ENCODE measurements at places on chromosomes 2 and 18.
A peak's percentile ranks its signal among the peaks of the same experiment; 100 is the strongest.

DNA sequence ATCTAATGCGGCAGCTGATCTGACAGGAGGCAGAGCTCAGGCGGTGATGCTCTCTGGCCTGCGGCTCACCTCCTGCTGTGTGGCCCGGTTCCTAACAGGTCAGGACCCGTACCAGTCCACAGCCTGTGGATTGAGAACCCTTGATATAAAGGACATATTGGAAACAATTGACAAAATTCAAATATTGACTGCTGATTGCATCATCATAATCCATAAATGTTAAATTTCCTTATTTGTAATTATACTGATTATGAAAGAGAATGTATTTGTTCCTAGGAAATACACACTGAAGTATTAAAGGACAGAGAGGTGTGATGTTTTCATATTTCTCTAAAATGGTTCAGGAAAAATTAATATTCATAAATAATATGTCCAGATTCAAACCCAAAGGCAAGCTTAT, 63.8 kb upstream of the SRD5A2 start:
- no peak for DNase-seq
- no peak overlapping the region for H3K4me3 ChIP-seq
- no peaks in the 10 kb centered on the region for H3K36me3 ChIP-seq
- no peak overlapping the region for H3K27ac ChIP-seq
- no peaks in the 10 kb centered on the region for H3K4me1 ChIP-seq
- H3K27me3 ChIP-seq, result no peaks in the 10 kb centered on the region

DNA sequence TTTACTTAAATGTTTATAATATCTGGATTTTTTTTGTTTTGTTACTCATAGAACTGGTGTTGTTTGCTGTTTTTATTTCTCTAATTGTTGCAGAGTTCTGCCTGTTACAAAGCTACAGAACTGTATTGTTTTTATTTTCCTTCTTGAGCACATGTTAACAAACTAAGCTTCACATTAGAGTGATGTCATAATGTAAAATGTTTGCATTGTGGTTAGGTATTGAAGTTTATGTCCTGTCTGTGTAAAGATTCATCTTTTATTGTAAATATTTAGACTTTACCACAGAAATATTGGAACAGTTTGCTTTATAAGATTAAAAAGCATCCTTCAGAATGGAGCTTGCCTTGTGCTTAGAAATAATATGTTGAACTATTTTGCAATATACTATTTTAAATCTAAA, 67.7 kb downstream of the CLIP4 start:
- H3K36me3 ChIP-seq, result no peaks in the 10 kb centered on the region
- DNase-seq, result no peak
- peaks cover 4% of the 10 kb centered on the region for H3K4me1 ChIP-seq
- H3K27me3 ChIP-seq, result no peaks in the 10 kb centered on the region
- H3K4me3 ChIP-seq, result no peak overlapping the region

DNA sequence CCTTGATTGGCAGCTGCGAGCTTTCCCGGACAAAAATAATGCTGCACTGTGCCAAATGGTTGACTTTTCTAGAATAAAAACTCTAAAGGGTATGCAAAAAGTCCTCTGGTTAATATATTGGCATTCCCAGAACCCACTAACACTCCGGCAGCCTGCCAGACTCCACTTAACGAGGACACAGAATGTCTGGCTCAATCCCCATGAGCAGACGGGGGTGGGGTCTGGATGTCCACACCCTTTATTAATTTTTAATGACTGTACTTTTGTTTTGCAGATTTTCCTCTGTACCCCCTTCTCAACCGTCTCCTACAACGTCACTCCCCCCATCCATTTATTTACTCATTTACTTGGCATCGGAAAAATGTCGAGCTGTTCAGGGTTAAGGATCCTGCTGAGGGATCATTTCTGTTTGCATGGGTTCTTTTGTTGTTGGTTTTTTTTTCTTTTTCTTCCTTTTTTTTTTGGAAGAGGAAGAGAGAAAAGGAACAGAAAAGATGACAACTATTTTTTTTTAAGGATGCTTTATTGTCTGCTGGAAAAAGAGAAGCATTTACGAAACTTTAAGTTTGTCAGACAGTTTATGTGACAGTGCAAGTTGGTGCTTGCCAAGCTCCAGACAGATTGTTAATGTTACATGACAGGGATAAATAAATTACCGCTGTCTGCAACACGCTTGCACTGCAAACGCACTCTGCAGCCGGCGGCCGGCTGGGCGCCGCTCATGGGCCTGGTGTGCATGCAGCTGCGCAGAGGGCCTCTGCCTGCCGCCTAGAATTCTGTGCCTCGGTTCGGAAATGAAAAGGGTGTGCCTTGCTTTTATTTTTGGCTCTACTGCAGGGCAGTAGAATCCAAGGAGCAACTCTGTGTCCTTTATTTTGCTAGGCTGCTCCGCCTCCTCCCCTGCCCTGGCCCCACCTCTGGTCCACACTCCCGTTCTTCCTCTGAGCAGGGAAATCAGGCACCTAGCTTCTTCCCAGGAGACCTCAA, 3.6 kb downstream of the LDLRAD4 start:
- no peaks in the 10 kb centered on the region for H3K36me3 ChIP-seq
- no peak overlapping the region for H3K27ac ChIP-seq
- no peaks in the 10 kb centered on the region for H3K27me3 ChIP-seq
- H3K4me1 ChIP-seq, result peaks cover 1% of the 10 kb centered on the region
- no peak overlapping the region for H3K4me3 ChIP-seq
- no peak for DNase-seq

DNA sequence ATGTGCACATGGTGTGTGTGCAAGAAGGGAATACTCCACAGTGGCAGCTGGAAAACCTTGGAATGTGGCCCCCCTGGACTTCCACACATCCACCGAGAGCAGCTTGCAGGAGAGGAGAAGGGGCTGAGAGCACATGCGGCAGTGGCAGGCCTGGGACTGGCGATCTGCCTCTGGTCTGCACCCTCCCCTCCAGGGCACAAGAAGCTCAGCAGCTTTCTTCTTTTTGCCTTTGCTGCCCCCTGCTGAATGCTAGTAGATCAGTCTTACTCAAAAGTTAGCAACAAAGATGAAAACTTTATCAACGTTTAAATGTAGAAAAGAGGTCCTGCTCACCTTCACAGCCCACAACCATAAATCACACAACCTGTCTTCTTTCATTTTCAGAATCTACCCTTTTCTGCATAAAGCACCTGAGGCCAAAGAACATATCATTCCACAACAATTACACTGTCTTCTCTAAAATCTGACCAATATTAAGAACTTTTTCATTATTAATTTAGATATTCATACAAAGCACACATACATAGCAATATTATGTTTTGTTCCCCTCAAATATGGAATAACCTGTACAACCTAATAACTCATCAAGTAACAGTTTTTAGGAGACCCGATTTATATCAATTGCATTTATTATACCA, 34.6 kb downstream of the TGFBRAP1 start:
- no peaks in the 10 kb centered on the region for H3K4me1 ChIP-seq
- H3K4me3 ChIP-seq, result no peak overlapping the region
- DNase-seq, result peak; percentile 52
- H3K36me3 ChIP-seq, result no peaks in the 10 kb centered on the region

DNA sequence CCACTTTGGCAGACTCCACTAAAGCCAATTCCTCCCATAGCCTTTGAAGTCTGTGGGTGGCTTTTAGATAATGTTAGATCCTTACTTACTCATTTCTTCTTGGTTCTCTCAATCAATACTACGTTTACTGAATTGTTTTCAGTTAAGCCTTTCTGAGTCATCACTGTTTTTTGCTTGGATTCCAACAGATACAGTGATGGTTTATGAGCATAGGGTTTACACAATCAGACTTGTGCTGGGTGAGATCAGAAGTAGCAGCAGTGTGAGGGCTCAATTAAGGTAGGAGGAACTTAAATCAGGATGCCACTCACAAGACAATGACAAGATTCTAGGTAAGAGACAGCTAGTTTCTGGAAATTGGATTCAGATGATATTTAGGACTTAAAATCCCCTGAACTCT, 297.7 kb upstream of the DOK6 start:
- no peak overlapping the region for H3K4me3 ChIP-seq
- H3K4me1 ChIP-seq, result no peaks in the 10 kb centered on the region
- H3K36me3 ChIP-seq, result no peaks in the 10 kb centered on the region
- H3K27ac ChIP-seq, result no peak overlapping the region
- no peaks in the 10 kb centered on the region for H3K27me3 ChIP-seq

DNA sequence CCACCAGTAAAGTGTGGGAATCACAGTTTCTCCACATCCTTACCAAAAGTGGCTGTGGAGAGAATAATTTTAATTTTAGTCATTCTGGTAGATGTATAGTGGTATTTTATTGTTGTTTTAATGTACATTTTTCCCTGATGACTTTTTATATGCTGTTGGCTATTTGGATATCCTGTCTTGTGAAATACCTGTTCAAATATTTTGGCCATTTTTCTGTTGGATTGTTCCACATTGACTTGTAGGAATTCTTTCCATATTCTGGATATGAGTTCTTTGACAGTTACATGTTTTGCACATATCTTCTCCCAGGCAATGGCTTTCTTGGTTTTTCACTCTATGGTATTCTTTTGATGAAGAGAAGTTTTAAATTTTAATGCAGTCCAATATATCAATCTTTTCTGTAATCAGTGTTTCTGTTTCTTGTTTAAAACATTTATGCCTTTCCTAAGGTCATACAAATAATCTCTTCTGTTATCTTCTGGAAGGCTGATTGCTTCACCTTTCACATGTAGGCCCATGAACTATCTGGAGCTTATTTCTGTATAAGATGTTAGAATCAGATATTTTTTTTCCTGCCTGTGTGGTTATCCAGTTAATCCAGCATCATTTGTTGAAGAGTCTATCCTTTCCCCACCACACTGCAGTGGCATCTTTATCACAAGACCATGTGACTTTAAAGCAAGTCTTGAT, 19.0 kb downstream of the AFTPH start:
- H3K4me1 ChIP-seq, result no peaks in the 10 kb centered on the region
- no peak for DNase-seq
- H3K27me3 ChIP-seq, result no peaks in the 10 kb centered on the region
- H3K27ac ChIP-seq, result no peak overlapping the region

GRCh38 chr2:48750128-48750739, 5.3 kb downstream of the LHCGR start:
- no peaks in the 10 kb centered on the region for H3K27me3 ChIP-seq
- no peak for DNase-seq
- no peaks in the 10 kb centered on the region for H3K36me3 ChIP-seq

DNA sequence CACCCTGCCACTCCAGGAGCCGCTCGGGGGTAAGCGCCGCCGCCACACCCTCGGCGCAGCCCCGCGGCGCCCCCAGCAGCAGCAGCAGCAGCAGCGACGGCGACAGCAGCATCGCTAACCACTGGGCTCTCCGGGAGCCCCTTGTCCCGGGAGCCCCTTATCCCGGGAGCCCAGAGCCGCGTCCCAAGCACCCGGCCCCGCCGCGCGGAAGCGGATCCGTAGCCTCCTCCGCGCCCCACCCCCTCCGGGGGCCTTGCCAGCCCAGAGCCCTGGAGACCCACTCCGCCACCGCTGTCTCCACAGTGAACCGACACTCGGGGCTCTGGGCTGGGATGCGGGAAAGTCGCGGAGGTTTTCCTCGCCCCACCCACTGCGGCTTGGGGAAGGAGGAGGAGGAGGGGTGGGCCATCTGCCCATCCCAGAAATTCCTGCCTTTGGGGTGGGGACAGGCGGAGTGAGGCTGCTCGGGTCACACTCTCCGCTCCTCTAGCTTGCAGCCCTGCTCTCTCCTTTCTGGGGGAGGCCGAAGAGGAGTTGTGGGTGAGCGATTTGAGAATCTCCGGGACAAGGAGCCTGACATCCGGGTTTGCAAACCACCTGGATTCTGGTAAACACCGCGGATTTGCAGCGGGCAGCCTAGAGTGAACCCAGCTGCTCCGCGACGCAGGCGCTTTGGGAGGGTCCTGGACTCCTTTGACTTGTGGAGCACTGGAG, at the start of gene PLA2R1:
TSS of gene PLA2R1 (minus strand) at position 324 of the 714 bp plus-strand sequence. CDS start at position 112, 212 bp downstream.
- peak within 1 kb of the TSS; percentile 54 for H3K27ac ChIP-seq
- peak; percentile 71 for DNase-seq
- no peaks in the 10 kb centered on the region for H3K27me3 ChIP-seq
- peak within 1 kb of the TSS; percentile 88 for H3K4me3 ChIP-seq
- H3K36me3 ChIP-seq, result no peaks in the 10 kb centered on the region
- H3K4me1 ChIP-seq, result peaks cover 8% of the 10 kb centered on the region

DNA sequence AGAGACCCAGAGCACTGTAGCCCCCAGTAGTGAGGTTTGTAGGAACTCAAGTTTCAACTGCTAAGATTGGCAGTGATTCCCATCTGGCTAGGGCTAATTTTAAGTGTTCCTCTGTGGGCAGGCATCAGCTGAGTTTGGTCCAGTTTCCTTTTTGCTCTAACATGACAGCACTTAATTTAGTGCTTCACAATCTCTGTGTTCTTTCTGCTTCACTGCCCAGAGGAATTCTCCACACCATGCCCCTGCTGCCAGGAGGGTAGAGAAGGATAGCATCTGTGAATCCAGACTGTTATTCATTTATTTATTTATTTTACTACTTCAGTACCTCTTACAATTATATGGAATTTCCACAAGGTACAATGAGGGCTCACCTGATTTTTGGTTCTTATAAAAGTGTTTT, 549.9 kb upstream of the FSIP2 start:
- no peaks in the 10 kb centered on the region for H3K27me3 ChIP-seq
- DNase-seq, result no peak

GRCh38 chr2:48483916-48484315, 46.0 kb upstream of the STON1 start:
- no peaks in the 10 kb centered on the region for H3K36me3 ChIP-seq
- no peaks in the 10 kb centered on the region for H3K27me3 ChIP-seq
- no peak overlapping the region for H3K4me3 ChIP-seq
- H3K27ac ChIP-seq, result no peak overlapping the region

DNA sequence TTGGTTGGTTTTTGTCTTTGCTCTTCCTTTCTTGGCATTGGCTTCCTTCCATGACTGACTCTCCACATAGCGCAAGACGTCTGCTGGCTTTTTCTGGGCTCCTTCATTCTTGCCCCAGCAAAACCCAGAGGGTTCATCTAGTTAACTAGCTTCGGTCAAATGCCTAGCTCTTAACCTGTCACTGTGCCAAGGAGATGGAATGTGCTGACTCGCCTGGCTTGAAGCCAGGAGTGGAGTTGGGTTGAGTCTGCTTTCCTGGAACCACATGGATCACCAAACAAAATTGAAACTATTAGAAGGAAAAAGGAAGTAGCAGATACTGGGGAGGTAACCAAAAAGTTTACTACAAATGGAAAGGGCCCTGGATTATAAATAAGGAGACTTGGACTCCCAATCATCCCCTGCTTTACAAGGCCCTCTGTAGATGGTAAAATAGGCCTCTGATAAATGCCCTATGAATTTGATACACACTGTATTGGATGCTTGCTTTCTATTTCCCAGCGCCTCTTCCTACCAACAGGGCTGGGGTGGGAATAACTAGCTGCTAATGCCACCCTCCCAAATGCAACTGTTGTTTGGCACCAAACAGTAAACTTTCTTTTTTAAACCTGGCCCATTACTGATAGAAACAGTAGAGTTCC, 11.3 kb downstream of the MALT1 start:
- H3K4me1 ChIP-seq, result peaks cover 4% of the 10 kb centered on the region
- H3K27me3 ChIP-seq, result no peaks in the 10 kb centered on the region
- H3K36me3 ChIP-seq, result no peaks in the 10 kb centered on the region
- H3K4me3 ChIP-seq, result no peak overlapping the region

GRCh38 chr18:37553633-37554398, 11.8 kb downstream of the CELF4 start:
- H3K27ac ChIP-seq, result no peak overlapping the region
- H3K4me1 ChIP-seq, result no peaks in the 10 kb centered on the region
- no peak for DNase-seq
- no peaks in the 10 kb centered on the region for H3K36me3 ChIP-seq

GRCh38 chr2:101540518-101540917, 65.6 kb upstream of the RFX8 start:
- H3K36me3 ChIP-seq, result no peaks in the 10 kb centered on the region
- no peak overlapping the region for H3K4me3 ChIP-seq
- H3K27me3 ChIP-seq, result no peaks in the 10 kb centered on the region

GRCh38 chr2:127619203-127619590, 26.8 kb upstream of the GPR17 start:
- H3K36me3 ChIP-seq, result no peaks in the 10 kb centered on the region
- no peaks in the 10 kb centered on the region for H3K27me3 ChIP-seq
- no peak overlapping the region for H3K4me3 ChIP-seq
- H3K4me1 ChIP-seq, result no peaks in the 10 kb centered on the region
- H3K27ac ChIP-seq, result no peak overlapping the region

All from ovary (tissue), 10 donors.